ENCODE measurements at places on chromosomes 7 and 10.

- DNase-seq, result peak; percentile 26
Observed at GRCh38 chr7:30135301-30136116, 723 bp downstream of the MTURN start.

DNA sequence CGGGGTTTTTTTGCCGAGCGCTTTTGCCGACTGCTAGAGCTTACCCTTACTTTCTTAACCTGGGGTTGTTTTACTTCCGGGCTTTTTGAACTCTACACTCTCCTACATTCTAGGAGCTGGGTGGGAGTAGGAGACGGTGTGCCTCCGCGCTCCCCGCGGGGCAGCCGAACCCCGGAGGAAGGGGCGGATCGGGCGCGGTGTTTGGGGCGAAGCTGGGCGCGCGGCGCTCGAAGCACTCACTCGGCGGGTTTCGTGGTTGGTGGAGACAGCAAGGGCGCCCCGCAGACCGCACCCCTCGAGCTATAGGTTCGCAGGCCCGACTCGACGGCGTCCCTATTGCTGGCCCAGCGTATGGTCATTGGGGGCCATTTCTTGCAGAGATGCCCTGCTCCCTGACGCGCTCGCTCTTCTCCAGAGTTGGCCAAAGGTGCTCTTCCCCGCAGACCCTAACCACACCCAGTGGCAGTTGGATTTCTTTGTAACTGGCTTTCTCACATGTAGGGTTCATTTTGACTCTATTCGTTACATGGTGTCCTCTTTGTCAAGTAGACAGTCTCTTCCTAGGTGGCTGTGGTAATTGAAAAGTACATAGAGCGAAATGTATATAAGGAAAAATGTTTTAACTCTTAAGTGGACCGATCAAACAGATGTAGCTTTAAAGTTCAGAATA is 364 bp downstream of the ZNF518A start:
- DNase-seq, result peak; percentile 69

GRCh38 chr7:129886167-129886817 is 66.5 kb downstream of the UBE2H start:
- DNase-seq, result no peak

DNA sequence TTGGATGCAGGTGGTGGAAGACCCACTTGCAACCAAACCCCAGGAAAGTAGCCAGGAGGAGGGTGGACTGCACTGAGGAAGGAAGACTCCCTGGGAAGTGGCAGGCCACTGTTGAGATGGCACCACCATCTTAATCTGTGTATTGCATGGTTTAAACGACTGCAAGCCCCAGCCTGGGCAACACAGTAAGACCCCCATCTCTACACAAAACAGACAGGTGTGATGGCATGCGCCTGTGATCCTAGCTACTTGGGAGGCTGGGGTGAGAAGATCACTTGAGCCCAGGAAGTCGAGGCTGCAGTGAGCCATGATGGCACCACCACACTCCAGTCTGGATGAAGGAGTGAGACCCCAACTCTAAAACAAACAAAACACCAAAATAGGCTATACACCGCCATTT is 9.7 kb upstream of the BCL7B start:
- DNase-seq, result no peak

DNA sequence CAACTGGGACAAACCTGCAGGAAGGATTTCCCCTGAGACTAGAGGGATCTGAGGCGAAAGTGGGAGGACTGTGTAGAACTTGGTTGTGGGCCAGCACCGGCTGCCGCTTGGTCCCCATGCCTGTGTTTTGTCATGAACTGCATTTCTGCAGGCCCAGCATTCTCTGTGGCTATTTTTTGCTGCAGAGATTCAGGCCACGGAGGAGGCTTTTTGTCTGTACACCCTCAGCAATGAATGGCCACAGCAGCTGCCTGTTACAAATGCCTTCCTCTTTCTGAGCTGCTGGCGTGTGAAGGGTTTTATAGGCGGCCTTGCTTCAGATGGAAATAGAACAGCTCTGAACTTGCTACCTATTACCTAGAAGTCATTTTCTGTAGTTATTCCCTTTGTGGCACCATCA is 164.4 kb downstream of the SH2D4B start:
- no peak for DNase-seq

DNA sequence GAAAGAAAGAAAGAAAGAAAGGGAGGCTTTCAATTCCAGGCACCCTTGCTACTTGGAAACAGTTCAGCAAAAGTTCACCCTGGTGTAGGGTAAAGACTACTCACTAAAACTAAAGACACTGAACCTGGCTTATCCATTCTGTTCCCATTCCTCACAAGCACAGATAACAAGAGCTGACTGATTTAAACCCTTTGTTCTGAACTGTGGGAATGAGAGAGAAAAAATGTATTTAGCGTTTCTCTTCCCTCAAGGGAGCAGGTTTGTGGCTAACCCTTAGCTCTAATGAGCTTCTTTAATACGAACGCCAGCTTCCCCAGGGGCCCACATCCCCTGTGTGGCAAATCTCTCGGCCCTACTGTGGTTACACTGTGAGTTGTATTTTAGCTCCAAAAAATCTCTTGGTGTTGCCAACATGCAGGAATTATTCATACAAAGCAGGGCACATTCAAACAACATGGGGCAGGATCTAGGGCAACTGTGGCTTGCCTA is 23.3 kb downstream of the PRTFDC1 start:
- no peak for DNase-seq

GRCh38 chr10:42690449-42691360 is 52.3 kb upstream of the ZNF33B start:
- DNase-seq, result no peak

DNA sequence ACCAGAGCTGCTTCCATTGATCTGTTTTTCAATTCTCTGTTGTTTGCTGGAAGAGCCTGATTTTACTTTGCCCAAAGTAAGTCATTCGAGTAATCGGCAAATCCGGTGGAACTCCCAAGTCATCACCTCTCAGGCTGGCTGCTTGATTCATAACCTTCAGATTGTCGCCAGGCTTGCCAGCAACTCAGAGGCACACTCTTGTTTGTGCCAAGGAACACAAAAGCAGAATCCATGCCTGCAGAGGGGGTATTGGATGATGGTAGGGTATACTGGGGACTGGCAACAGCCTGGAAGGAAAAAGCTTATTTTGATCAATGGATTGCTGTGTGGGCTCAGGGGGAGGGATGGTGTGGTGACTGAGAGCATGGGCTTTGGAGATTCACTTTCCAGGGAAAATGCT is 542.4 kb downstream of the SORCS3 start:
- no peak for DNase-seq

- DNase-seq, result no peak
Observed at GRCh38 chr10:1709161-1709560, 28.2 kb downstream of the ADARB2 start.

GRCh38 chr10:29078919-29079318 is 210.0 kb upstream of the LYZL1 start:
- DNase-seq, result no peak

DNA sequence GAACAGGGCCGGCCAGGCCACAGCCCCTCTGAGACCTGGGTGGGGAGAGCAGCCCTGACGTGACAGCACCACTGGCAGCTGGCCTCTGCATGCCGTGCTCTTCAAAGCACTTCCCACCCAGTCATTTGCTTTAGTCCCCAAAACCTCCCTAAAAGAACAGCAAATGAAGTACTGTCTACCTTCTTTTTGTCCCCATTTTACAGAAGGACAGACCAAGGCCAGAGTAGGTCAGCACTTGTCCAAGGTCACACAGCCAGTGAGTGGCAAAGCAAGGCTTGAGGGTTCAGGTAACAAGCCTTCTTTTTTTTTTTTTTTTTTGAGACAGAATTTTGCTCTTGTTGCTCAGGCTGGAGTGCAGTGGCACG is 15.1 kb downstream of the ATP6V1F start:
- no peak for DNase-seq

DNA sequence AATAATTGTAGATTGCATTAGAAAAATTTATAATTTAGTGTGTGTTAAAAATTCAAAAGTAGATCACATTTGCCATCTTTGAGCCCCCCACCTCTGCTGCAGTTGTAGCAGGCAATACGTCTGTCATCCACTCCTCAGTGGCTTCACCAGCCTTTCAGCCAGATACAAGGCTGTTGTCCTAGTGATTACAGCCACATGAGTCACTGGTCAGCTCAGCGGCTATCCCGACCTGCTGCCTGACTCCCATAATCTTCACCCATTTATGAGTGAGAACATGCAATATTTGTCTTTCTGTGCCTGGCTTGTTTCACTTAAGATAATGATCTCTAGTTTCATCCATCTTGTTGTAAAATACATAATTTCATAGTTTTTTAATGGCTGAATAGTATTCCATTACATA is 9.2 kb downstream of the OR2A5 start:
- no peak for DNase-seq

DNA sequence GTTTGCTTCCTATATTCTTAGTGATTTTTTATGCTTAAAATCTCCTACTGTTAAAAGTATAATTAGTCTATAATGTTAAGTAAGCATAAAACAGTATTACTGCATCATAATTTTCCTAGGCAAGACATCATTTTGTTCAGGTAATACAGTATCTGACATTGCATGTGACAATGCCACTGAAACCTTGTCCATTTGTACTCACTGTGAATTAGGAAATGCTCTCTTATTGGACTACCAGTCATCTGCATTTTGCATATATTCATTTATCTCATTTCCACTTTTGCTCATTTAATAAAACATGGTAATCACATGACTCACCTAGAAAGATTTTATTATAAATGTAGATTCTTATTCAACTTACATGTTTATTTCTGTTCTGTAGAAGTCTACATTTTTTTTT is 379.1 kb downstream of the ETV1 start:
- DNase-seq, result no peak

DNA sequence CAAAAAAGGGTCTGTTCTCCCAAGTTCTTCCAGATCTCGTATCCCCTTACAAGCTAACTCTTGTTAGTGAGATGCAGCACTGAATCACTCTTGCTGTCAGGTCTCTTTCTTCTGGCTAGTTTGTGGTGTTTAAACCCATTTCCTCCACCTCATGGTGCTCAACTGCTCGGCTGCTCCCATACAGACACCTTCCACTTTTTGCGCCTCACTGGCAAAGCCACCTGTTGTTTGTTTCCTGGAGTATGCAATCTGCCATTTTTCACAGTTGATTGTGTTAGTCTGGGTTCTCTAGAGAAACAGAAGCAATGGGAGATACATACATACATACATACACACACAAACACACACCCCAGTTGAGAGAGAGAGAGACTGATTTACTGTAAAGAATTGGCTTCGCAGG is 124.4 kb upstream of the SP8 start:
- no peak for DNase-seq

DNA sequence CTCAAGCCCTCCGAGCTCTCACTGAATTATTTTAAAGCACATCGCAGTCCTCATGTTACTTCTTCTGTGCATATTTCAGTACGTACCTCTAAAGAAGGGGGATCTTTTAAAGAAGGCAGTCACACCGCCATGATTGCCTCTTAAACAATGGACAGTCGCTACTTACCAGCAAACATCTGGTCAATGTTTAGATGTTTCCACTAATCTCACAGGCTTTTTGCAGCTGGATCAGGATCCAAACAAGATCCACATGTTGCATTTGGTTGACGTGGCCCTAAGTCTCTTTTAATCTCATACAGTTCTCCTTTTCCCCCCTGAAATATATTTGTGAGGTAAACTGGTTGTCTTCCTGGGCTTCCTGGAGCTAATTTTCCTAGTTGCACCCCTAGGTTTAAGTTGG is 50.0 kb downstream of the PRF1 start:
- no peak for DNase-seq

GRCh38 chr10:115129752-115130151 is 36.6 kb downstream of the ATRNL1 start:
- DNase-seq, result no peak

DNA sequence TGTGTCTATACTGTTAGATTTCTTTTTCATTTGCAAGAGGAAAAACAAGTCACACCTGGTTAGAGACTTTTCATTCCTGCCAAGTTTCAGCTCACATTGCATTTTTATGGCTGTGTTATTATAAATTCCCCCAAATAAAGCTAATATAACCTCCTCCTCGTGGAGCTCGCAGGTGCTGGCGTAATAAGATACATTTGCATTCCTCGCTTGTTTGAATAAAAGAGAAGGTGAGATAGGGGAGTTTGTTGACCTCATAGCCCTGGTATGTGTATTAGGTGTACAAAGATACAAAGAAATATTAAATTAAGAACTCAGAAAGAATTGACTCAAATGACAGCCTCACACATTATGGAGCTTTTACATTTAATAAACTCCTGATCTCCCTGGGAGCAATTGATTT is 257.7 kb upstream of the SP8 start:
- DNase-seq, result no peak

DNA sequence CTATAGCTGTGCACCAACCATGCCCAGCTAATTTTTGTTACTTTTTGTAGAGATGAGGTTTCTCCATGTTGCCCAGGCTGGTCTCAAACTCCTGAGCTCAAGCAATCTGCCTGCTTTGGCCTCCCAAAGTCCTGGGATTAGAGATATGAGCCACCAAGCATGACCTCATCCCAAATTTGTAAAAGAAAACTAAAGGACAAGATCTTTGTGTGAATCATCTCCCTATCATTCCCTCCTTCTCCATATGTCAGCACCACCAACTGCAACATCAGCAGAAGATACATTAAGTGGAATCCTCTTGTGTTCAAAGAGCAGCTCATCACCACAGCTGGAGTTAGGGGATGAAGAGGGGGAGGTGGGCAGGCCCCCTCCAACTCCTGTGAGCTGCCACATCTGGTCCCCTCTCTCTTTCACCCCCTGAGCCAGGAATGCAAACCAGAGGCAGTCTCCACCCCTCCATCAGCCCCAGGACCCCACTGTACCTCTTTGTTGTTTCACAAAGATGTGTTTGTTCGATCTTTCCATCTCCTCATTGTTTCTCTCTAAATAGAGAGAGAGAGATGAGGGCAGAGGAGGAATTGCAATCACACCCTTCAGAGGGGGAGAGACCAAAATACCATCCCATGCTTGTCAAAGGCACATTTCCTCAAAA is 47.3 kb upstream of the PIP4K2A start:
- DNase-seq, result no peak

- DNase-seq, result no peak
Observed at GRCh38 chr7:504221-505111, 15.2 kb downstream of the PDGFA start.

GRCh38 chr7:64359543-64359942 is 45.8 kb downstream of the ZNF736 start:
- DNase-seq, result no peak

DNA sequence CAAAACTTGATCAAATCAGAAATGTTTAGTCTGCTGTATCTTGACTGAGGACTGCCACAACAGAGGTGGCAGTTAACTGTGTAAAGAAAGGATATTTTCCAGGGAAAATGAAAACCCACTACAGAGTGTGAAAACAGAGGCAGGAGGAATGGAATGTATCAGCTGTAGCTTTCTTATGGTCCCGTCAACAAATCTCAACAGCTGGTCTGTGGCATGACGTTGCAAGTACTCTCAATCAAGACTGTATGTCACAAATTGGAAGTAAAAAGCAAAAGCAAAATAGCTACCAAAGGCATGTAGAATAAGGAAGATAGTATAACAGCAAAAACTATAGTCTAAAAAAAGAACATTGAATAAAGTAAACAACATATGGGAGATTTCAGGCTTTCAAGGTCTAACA is 123.5 kb downstream of the KMT2C start:
- DNase-seq, result no peak

GRCh38 chr7:80619741-80620140 is 18.7 kb upstream of the CD36 start:
- DNase-seq, result no peak

- no peak for DNase-seq
Observed at GRCh38 chr7:115910541-115911164, 119.9 kb downstream of the TFEC start.

GRCh38 chr10:104339469-104340110 is 1.3 kb upstream of the ITPRIP start:
- DNase-seq, result no peak

Measured in neural crest cell (in vitro differentiated cells).